ENCODE measurements at places on chromosomes 5 and 9. TPM values are rescaled to one million over a fixed set of nuclear protein-coding genes. Genes with fewer than 3 reads are reported as not detected.

Gene GABRA6
- total RNA-seq, result not detected

DNA sequence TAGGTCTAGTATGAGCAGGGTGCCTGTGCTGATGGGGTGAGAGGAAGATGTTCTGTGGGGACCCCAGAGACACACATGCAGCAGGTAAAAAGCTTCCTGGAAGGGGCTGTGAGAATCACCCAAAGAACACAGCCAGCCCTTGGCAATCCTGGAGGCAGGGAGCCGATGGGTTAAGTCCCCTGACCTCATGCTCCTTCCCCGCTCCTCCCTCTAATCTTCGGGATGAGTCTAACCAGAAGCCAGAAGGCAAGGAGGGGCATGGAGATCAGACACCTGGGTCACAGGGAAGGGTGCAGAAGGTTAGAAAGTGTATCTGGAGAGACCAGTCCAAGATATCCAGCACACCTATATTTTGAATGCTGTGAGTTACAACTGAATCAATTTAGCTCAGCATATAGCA lies 274.1 kb upstream of the PAPPA start:
- no peak for DNase-seq

DNA sequence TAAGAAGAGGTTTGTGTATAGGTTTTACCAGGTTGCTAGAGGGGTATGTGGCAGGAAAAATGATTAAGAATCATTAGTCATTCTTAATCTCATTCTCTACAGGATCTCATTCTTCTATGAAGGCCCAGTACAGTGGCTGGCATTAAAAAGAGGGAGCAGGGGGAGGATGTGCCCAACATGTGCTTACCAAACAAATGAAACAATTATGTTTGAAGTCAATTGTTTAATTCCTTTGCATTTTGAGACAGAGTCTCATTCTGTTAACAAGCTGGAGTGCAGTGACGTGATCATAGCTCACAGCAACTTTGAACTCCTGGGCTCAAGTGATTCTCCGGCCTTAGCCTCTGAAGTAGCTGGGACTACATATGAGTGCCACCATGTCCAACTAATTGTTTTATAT lies 23.0 kb downstream of the FNIP1 start:
- no peak for DNase-seq

DNA sequence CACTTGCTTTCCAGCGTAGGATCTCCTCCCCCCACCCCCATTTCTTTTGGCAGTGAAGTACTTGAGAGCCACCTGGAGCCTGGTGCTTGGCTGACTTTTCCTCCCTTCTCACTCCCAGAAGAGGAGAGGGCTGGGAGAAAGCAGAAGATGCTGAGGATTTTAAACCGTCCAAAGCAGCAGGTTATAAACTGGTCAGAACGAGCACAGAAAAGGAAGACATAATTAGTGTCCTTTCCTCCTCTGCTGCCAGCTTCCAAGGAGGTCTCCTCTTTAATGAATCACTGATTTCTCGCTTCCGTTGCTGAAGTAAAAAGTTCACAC lies 563 bp upstream of the FGF10 start:
- DNase-seq, result no peak
